ENCODE measurements at places on chromosomes 5 and 9.

DNA sequence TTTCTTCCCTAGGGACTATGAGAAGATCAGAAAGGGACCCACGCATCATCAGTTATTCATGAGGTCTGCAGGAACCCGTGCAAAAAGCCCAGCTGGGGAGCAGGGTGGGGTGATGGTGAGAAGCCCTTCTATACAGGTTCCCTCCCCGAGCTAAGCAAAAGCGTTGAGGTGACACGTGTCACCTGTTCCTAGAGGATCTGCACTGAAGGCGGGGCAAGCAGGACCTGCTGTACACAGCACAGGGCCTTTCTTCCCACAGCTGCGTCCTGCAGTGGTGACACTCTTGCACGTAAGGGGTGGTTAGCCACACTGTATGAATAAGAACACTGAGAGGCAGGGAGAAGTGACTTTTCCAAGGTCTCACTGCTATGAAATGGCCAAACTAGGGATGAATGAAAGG lies 37.2 kb upstream of the SH3PXD2B start:
- no peak for DNase-seq

DNA sequence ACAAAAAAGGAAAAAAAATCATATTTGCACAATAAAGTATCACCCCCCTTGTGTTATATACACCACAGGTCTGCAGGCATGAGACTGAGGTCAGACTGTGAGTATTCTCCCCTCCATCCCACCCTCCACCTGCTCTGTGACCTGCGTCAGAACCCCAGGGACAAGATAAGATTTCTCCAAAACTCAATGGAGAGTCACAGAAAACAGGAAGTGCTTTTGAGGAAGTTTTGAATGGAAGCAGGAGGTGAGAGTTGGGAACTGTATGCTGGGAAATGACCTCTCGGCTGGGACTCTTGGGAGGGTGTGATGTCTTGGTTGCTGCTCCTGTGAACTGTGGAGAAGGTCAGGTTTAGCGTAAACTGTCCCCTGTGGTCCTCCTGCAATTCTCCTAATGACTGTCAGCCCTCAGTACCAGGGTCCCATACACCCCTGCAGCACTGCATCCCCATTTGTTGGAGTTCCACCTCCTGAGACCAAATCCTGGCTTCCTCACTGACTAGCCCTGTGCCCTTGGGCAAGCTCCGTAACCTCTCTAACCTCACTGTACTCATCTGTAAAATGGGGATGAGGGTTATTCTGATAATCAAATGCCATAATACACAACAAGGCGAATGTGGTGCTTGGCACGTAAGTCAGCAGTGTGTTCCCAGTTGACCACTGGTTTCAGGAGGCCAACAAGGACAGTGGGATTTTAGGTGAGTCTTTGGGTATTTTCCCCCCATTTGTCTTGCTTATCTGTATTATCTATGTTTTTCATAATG lies 6.9 kb upstream of the CTSL start:
- DNase-seq = no peak

DNA sequence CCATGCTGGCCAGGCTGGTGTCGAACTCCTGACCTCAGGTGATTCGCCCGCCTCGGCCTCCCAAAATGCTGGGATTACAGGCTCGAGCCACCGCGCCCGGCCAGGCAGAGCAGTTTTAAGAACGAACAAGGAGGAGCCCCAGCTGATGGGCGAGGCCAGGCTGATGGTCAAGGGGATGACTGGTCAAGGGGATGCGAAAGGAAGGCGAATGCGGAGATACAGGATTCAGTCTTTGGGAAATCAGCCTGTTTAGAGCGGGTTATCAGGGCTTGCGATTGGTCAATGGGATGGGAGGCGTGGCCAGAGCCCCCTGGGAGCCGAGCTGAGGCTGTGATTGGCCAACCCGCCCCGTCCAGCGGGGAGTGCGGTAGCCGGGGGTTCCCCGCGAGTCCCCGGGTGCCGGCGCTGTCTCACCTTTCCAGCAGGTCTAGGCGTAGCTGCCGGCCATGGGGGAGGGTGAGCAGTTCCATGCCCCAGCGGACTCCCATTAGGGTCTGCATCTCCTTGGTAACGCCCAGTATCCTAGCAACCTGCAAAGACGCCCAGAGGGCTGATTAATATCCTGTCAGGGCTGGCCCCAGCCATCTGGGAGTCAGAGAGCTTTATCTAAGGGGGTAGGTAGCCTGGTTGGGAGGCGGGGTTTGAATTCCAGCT lies 7.5 kb upstream of the TOR2A start:
- DNase-seq = no peak

- DNase-seq = no peak
Measured at GRCh38 chr5:108878756-108879155, 131.1 kb downstream of the FER start.

- no peak for DNase-seq
Measured at GRCh38 chr5:74056789-74057164, 430.8 kb downstream of the ARHGEF28 start.
